ENCODE measurements at places on chromosomes 5 and 9.

DNA sequence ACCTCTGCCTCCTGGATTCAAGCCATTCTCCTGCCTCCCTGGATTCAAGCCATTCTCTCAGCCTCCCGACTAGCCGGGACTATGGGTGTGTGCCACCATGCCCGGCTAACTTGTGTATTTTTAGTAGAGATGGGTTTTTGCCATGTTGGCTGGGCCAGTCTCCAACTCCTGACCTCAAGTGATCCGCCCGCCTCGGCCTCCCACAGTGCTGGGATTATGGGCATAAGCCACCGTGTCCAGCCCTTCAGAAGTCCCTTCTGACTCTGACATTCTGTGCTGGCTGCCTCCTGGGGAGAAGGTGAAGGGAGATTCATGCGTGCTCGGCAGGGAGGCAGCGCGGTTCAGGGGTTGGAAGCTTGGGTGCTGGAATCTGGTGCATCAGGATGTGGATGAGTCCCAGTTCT is 28.8 kb downstream of the PRRX2 start:
- no peak for DNase-seq

DNA sequence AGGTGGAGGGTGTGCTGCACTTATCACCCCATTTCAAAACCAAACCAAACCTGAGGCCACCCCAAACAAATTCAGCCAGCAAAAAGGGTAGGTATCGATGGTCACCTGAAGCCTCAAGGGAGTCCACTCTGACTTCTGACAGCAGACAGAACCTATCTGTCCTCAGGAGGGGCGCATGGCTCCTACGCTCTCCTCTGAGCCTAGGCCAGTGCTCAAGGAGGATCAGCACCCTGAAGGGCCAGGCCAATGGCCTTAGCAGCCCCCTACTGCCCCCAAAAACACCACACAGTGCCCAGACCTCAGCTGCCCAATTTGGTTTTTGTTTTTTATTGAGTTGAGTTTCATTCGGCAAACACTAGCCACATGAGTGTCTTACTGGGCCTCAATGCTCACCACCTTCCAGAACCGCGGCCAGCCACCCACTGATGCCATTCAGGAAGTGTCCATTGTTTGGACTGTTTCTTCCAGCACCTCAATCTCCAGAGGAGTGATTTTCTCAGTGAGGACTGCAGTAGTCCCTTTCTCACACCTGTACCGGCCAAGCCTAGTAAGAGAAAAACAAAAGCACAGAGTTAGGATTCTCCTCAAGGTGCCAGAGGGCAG is 62.0 kb downstream of the PSMB7 start:
- no peak for DNase-seq

DNA sequence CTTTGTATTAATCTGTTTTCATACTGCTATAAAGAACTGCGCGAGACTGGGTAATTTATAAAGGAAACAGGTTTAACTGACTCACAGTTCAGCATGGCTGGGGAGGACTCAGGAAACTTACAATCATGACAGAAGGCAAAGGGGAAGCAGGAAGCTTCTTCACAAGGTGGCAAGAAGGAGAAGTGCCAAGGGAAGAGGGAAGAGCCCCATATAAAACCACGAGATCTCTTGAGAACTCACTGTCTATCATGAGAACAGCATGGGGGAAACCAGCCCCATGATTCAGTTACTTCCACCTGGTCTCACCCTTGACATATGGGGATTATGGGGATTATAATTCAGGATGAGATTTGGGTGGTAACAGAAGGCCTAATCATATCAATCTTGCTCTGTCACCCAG is 60.9 kb upstream of the CHD1 start:
- DNase-seq = no peak

DNA sequence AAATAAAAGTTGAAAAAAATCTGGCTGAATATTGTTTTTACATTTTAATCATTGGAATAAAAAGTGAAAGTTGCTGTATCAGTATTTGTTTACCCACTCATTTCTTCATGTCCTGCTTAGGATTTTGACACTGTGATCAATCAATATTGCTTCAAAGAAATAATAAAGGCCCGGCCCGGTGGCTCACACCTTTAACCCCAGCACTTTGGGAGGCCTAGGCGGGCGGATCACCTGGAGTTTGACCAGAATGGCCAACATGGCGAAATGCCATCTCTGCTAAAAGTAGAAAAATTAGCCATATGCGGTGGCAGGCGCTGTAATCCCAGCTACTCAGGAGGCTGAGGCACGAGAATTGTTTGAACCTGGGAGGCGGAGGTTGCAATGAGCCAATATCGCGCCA is 93.7 kb upstream of the CTNND2 start:
- no peak for DNase-seq

- DNase-seq = no peak
Measured at GRCh38 chr5:6772886-6773285, 59.7 kb downstream of the TENT4A start.

DNA sequence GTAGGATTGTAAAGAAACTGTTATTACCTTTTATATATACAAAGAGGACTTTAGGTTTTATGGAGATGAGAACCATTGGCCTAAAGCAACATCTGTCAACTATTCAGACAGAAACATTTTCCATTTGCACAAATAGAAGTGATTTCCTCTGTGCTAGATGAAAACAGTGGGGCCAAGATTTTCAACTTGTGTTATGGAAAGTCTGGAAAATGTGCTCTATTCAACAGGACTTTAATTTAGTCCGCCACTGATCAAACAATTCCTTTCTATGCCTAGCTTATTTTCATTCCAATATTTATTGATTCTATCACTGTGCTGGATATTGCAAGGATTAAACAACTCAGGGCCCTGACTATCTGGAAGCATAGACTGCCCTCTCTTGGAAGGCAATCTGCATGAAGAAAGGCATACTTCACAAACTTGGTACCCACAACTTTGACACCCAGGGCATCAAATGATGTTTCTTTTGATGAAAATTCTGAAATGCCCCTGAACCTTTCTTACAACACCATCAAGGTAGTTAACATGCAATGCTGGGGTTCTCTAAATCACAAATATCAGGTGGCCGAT is 126.6 kb upstream of the HMHB1 start:
- DNase-seq = no peak

GRCh38 chr9:3912280-3912679 is 386.5 kb upstream of the RFX3 start:
- DNase-seq = no peak

Data from stimulated activated CD8-positive, alpha-beta memory T cell treated with anti-CD3 and anti-CD28 coated beads, Interleukin-7, amount 100 ng/mL, for 1 hour (primary cell).